ENCODE measurements at places on chromosomes 3 and 15.

GRCh38 chr15:33008284-33008995, 186.1 kb downstream of the FMN1 start:
- no peak for DNase-seq

GRCh38 chr15:68733666-68734065, 87.0 kb downstream of the ANP32A start:
- no peak for DNase-seq

DNA sequence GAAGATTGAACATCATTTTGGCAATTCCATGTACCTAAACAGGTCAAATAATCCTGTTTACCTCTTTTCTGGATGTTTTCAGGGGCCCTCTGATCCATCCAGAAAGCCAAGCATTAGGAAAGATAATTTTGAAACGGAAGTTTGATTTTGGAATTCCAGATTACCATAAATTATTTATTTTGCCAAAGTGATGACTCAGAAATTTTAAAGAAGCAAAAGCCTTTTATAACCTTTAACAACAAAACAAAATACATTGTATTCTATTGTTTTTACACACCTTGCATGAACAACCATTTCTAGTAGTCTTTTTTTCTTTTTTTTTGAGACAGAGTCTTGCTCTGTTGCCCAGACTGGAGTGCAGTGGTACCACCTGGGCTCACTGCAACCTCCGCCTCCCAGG, 32.0 kb upstream of the INO80 start:
- DNase-seq: no peak

GRCh38 chr3:117836296-117836695, 1126.7 kb downstream of the TUSC7 start:
- DNase-seq: no peak

DNA sequence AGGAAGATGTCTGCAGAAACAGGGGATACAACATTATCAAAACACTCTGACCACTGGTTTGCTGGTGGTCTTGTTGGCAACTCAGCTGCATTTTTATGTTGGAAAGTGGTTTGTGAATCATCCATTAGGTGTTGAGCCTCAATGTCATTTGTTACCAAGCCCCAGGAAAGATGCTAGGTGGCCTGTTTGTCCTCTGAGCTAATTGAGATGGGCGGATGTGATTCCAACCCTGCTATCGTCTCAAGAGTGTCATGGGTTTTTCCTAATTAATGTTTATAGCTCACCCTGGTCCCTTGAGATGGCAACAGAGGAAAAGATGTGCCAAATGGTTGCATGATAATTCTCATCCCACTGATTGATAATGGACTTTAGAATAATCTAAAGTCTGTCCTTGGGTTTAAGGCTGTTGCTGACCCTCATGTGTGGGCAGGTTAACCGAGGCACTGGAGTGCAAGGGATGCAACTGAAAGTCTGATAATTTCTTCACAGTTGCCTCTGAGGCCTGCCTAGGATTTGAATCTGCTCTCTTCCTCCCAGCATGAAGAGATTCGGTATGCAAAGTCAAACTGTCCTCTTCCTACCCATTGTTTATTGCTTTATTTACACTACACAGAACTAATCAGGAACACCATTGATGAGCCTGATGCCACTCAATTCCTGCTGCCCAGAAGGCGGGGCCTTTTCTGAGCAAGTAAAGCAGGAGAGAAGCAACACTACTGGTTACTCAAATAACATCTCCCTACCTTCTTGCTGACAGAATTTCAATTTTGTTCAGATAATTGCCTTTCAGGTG, 166.2 kb upstream of the TBC1D5 start:
- no peak for DNase-seq

GRCh38 chr15:58065445-58066041, at the start of gene ALDH1A2:
Gene ALDH1A2, minus strand, starts transcription at chr15:58065711. Its CDS starts 61 bp downstream, at chr15:58065650.
- DNase-seq: peak; percentile 69

- DNase-seq: no peak
Observed at GRCh38 chr3:52077925-52078324, 21.6 kb upstream of the DUSP7 start.

DNA sequence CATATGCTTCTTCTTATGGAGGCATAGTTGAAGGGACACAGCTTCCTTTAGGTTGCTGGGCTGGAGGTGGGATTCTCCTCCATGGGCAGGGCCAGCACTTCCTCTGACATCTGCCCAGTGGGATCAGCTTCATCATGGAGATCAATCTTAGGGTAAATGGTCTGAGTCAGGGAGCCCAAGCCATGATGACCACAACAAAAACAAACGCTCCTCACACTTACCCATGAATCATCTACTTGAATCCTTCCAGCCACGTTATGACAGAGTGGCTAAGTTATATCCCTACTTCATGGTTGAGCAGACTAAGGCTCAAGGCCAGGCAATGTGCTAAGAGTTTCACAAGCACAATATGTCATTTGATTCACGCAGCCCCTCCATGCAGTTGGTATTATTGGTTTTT, 87.2 kb upstream of the NMNAT3 start:
- no peak for DNase-seq

DNA sequence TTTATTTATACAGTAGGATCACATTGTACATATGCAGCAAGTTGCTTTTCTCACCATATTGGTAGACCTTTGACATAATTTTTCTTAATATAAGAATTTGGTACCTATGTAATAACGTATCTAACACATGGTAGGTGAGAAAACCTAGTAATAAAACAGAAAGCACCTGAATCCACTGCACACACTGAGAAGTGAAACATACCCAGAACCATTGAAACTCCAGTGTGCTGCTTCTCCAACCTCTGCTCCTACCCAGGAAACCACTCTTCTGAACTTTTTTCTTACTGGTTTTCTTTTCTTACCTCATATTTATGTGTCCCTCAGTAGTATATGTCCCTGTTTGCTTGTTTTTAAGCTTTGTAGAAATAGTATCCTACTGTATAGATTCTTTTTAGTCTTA, 293.0 kb downstream of the UBE2E2 start:
- no peak for DNase-seq

DNA sequence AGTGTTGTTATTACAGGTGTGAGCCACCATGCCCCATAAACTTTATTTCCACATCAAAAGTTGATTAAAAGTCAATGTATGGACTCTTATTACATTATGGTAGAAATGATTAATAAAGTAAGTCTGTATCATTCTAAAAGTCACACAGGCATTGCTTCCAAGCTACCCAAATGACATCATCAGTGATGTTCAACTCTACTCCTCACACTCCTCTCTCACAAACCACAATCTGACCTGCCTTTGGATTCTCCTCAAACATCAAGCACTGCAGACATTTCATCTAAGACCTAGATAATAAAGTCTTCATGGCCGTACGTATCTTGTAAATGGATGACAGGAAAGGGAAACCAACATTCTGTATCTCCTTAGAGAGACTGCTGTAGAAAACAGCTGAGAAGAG, 68.0 kb downstream of the SMARCC1 start:
- no peak for DNase-seq

- peak; percentile 86 for DNase-seq
Observed at GRCh38 chr15:66603301-66604179, 37.7 kb upstream of the LCTL start.

- DNase-seq: no peak
Observed at GRCh38 chr3:143963946-143964345, 7.7 kb upstream of the DIPK2A start.

- DNase-seq: no peak
Observed at GRCh38 chr15:52414936-52415335, 113.7 kb downstream of the MYO5A start.

GRCh38 chr3:177431525-177432176, 234.4 kb upstream of the TBL1XR1 start:
- DNase-seq: no peak

DNA sequence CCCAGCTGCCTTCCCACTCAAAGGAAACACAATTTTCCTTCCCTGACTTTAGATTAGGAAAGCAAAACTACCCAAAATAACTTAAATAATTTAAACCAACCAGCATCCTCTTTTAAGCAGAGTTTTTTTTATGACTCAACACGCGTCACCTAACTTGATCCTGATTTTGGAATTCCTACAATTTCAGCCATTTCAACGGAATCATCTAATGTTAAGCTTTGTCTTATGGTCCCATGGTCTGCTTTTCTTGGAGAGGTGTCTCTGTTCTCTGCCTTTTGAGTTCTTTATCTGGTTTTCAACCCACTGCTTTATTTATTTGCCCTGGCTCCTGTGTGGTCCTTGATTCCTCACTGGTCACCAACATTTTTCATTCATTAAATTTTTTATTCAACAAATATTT, 219.2 kb upstream of the ARHGEF26 start:
- no peak for DNase-seq

GRCh38 chr3:18442756-18443664, 17.9 kb upstream of the SATB1 start:
- peak; percentile 5 for DNase-seq

DNA sequence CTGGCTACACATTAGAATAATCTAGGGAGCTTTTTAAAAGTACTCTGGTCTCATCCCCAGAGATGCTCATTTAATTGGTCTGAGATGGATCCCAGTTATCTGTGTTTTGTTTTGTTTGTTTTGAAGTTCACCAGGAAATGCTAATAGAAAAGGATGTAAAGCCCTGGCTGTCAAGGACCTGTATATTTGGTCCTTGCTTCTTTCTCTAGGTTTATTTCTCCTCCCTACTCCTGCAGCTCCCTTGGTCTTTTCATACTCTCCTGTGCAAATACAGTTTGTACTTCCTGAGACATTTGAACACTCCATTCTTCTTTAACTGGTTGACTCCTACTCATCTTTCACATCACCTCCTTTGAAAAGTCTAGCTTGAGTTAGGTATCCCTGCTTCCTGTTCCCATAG, 3.3 kb downstream of the PIK3CA start:
- DNase-seq: no peak

DNA sequence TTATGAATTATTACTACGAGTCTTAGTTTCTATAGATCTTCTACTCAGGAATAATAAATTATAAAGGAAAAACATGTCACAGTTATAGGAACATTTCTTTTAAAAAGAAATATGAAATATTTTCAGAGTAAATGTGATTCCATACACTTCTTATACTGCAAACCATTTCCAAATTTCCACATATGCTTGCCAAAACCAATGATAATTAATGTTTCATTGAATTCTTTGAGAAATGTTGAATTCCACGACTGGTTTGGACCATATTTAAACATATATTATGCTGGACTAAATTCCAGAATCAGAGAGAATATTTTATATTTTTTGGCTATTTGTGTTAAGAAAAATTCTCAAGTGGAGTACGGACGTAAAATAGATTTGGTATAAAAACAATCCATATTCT, 144.6 kb downstream of the EPHA3 start:
- no peak for DNase-seq

DNA sequence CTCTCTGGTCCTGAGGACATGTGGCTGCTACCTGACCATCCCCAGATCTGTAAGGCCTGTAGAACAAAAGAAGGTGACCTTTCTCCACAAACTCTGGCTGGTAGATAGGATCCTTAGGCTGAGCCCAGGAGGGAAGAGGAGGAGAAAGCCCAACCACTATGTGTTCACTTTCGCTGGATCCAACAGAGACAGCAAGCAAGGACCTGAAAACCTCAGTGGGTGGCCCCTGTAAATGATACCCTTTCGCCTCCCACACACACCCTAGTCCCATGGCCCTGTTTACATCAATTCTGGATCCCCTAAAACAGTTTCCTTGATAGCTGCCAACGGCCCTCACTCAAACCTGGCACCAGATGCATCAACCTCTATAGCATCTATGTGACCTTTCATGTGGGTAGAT, 22.4 kb downstream of the CCDC12 start:
- no peak for DNase-seq

- no peak for DNase-seq
Observed at GRCh38 chr3:61627768-61628185, 66.4 kb downstream of the PTPRG start.

DNA sequence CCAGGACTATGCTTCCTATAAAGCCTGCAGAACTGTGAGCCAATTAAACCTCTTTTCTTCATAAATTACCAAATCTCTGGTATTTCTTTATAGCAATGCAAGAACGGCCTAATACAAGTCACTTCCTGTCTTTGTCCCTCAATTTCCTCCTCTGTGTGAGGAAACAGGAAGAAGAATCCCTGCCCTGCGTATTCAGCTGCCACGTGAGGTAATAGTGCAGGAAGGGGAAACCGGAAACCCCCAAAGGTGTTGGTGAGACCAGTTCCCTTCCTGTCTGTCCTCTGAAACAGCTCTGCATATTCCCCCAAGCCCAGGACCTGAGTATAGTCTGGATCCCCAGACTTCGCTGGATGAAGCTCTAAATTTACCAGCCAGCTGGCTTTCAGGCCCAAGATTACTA, 18.1 kb upstream of the PTPN23 start:
- no peak for DNase-seq

DNA sequence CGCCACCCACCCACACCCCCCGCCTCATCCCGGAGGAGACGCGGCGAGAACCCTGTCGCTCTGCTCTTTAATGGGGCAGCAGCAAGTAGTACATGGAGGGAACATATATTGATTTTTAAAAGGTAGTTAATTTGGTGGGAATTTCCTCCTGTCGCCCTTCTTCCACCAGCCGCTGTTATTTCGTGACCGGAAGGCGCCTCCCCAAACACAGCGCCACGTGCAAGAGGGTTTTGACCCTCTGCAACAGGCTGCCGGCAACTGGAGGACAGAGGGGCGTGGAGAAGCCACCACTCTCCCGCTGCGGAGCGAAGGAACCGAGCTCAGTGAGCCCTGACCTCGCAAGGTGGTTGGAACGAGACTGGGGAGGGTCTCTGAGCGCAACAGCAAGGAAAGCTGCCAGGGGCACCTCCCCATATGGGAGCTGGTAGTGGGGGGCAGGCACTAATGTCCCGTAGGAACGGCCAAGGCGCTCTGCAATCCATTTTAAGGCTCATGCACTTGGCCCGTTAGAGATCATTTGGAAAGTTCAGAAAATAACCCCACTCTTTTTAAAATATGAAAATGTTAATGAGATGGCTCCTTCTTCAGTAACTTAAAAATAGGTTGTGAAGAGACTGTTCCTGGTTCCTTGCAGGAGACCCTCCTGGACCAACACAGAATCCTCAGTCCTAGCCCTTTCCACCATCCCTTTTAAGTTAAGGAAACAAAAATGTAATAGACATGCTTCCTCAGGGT, 4.3 kb downstream of the ONECUT1 start:
- DNase-seq: peak; percentile 33

DNA sequence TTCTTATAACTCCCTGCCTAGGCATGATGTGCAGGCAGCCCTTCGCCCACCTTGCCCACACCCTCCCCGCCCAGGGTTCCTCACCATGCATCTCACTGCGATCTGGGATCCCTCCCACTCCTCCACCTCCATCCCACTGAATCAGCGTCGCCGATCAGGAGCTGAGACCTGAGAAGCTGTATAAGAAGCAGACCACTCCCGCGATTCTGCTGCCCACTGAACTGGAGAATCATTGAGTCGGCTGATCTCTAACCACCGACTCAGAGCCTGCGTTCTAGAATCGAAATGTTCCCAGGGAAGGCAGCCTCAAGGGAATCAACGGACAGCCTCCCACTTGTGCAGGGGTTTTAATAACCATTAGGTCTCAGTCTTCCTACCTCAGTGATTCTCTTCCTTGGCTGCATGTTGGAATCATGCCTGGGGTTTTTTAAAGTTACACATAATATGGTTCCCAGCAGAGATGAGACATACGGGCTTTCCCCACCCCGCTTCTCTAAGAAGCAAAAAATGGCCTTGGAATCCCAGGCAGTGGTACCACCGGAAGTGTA, 60.2 kb downstream of the TMEM44 start:
- DNase-seq: peak; percentile 21

GRCh38 chr15:25228261-25228660, 210.6 kb downstream of the UBE3A start:
- no peak for DNase-seq

Measured in nephron progenitor cell (in vitro differentiated cells).